ENCODE measurements at places on chromosomes 13 and 19.

DNA sequence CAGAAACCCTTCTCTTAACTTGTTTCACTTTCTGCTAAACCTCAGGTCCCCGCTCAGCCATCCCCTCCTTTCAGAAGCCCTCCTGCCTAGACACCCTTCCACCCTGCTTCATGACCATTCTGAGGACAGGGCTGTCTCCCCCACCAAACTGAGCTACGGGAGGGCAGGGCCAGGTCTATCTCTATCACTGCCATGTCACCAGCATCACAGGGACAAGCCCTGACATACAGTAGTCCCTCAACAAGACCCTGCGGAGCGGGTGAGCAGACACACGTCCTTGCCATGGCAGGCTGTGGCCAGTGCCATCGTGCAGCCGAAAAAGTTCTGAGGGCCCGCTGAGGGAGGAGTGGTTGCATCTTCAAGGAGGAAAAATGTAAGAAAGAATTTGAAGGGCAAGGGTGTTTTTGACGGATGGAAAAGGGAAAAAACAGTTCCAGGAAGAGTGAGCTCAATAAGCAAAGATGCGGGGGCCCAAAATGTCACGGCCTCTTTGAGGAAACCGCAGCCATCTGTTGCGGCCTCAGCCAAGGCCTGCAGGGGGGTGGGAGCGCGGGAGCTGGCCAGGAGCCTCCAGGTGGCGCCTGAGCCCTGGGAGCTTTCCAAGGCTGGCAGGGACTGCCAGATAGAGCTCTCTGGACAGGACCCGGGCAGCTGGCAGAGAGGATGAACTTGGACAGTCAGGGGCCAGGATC lies 8.1 kb downstream of the PTGIR start:
- DNase-seq = no peak

- DNase-seq = no peak
Observed at GRCh38 chr19:33724021-33724720, 72.5 kb upstream of the KCTD15 start.

GRCh38 chr19:38583219-38583984 lies 34.4 kb downstream of the MAP4K1 start:
- DNase-seq = no peak

DNA sequence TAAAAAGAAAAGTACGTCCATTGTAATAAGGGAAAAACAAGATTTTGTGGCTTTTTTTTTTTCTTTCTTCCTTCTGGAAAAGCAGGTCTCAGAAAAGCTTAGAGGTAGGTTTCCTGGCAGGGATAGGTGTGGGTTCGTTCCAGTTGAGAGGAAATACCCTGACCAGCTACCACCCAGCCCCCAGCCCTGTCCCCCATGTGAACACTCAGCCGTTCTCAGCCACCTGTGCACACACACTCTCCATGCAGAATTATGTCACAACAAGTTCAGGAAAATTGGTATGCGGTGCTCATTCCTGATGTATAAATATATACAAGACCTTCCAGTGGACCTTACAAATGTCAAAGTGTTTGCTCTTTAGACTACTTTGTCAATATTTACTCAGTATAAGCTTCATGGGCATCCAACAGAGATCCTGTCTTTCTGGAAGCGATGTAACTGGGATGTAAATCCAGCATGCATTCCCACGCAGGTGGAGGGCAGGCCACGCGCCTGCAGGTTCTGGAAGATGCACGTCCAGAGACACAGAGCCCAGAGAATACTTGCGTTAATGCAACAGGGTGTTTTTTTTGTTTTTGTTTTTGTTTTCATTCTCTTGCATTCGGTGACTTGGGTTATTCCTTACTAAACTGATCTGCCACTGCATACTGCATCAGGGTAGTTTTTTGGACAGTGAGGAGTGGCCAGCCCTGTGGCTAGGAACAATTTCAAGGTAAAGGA lies 68.8 kb downstream of the TSHZ3 start:
- no peak for DNase-seq

GRCh38 chr13:77384999-77385398 lies 58.1 kb upstream of the MYCBP2 start:
- DNase-seq = no peak

GRCh38 chr13:52892925-52893324 lies 44.5 kb upstream of the PCDH8 start:
- DNase-seq = no peak

DNA sequence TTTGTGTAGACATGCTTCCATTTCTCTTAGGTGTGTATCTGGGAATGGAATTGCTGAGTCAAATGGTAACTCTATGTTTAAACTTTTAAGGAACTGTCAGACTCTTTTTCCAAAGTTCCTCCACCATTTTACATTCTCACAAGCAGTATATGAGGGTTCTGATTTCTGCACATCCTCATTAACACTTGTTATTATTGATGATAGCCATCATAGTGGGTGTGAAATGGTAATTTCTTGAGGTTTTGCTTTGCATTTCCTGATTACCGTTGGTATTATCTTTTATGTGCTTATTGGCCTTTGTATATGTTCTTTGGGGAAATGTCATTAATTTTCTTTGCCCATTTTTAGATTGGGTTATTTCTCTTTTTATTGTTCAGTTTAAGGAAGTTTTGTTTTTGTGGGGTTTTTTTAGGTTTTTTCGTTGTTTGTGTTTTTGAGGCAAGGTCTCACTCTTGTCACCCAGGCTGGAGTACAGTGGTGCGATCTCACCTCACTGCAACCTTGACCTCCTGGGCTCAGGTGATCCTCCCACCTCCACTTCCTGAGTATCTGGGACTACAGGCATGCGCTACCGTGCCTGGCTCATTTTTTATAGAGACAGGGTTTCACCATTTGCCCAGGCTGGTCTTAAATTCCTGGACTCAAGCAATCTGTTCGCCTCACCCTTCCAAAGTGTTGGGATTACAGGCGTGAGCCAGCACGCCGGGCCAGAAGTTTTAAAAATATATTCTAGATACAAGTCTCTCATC lies 34.3 kb downstream of the NAA16 start:
- DNase-seq = no peak

- DNase-seq = no peak
Observed at GRCh38 chr13:36673838-36674326, at the start of gene SERTM1. SERTM1 (plus strand) TSS chr13:36674020; CDS start chr13:36695079, 21,059 bp downstream.
